ENCODE measurements at places on chromosomes 1 and 21. TPM values are rescaled to one million over a fixed set of nuclear protein-coding genes. Genes with fewer than 3 reads are reported as not detected.

Gene FNDC5
- polyA plus RNA-seq = 0.77 TPM

Gene ALG14
- 6.8 TPM for polyA plus RNA-seq

Gene IVL
- not detected for polyA plus RNA-seq

Gene MAP10
- polyA plus RNA-seq = 1.4 TPM

Gene JMJD4
- polyA plus RNA-seq = 28.0 TPM

Gene UBIAD1
- 31.4 TPM for polyA plus RNA-seq

DNA sequence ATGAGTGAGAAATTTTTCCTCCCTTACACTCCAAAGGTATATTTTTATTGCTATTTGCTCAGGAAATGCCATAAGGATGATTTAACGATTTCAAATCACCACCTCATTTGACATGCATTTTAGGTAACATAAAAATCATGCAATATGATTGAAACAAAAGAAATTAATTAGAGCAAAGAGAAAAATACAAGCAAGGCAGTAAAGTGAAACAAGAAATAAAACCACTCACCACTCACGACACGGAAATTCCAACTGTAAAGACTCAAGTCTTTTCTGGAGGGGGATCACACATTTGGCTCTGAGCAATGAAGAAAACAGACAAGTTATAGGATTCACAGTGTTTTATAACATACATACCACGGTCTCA, 86.8 kb upstream of the ARHGAP29 start:
- no peak for DNase-seq

DNA sequence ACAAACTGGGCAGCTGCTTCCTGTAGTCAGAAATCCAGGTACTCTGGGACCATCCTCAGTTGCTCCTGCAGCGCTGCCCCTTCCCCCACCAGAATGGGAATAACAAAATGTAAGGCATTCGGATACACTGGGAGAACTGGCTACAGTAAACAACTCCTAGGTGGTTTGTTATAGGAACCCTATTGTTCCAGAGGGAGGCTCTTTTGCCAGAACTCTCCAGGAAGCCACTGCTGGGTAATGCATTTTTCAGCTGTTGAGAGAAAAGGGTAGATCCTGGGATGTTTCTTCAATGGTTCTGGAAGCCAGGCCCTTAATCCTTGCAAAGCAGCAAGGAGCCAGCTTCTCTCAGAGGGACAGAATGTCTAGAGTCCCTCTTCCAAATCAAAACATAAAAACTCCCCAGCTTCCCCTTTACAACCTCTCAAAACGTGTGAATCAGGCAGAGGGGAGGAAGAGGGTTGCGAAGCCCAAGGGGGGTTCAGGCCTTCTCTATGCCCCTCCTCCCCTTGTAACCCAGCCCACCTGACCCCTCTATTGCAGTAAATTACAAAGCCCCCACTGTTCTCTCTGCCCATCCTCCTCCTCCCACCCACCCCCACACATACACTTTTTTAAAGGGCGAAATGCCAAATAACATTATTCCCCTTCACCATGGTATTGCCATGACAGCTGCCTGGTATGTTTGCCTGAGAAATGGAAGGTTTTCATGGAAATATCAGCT, 29.1 kb downstream of the PLPP3 start:
- DNase-seq = no peak

DNA sequence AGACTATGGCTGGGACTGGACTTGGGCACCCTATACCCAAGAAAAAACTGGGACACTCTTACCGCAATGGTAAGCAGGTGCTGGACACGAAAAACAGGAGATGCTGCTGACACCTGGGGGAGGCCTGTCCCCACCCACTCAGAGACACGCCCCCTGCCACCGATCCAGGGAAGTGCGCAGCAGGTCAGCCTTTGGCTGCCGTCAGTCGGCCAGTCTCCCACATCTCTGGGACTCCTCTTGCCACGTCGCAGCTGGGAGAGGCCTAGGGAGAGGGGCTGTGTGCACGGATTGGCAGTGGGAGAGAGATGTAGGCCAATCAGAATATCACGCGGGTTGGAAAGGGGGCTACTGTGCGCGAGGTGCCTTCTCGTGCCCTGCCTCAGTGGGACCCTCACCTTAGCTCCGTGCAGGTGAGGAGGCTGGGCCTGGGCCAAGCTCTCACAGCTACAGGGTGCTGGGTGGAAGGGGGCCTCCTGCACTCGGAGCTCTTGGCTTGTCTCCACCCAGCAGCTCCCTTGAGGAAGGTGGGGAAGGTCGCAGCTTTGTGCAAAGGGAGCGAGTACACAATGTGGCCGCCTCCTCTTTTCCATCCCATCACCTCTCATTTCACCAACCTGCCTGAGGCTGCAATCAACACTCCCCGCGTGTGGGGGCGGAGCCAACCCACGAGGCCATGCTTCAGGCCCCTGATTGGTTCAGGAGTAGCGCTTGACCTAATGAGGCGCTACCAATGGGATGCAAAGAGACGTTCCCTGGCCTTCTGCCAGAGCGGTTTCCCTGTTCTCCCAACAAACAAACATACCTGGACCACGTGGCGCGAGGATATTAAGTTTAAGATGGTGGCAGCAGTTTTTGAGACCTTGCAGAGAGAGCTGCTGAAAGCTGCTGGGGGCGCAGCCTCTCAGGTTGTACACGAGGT, 25.7 kb upstream of the LDLRAP1 start:
- DNase-seq = no peak

- no peak for DNase-seq
These were observed 26.4 kb downstream of the KIF26B start for GRCh38 chr1:245181158-245181517.

DNA sequence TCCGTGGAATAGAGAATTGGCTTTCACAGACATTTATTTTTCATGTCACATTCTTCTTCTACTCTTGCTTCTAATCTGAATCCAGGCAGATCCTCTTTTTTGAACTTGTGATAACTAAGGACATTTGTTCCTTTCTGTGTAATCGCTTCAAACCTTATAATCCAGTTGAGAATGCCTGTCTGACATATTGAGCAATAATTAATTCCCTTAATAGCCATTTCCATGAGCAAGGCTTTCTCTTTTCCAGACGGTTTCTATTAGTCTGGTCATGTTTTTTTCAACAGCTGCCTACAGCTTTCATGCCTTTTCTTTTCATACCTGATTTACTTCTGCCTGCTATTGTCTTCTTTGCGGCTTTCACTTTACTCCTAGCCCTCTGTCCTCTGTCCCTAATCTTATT, 163.4 kb downstream of the CYYR1 start:
- no peak for DNase-seq

GRCh38 chr1:8365661-8366362, 47.9 kb downstream of the SLC45A1 start:
- no peak for DNase-seq

- DNase-seq = no peak
These were observed 123.4 kb upstream of the CSF3R start for GRCh38 chr1:36605942-36606640.

- no peak for DNase-seq
These were observed 4.1 kb upstream of the GRIK1 start for GRCh38 chr21:29943885-29944284.

DNA sequence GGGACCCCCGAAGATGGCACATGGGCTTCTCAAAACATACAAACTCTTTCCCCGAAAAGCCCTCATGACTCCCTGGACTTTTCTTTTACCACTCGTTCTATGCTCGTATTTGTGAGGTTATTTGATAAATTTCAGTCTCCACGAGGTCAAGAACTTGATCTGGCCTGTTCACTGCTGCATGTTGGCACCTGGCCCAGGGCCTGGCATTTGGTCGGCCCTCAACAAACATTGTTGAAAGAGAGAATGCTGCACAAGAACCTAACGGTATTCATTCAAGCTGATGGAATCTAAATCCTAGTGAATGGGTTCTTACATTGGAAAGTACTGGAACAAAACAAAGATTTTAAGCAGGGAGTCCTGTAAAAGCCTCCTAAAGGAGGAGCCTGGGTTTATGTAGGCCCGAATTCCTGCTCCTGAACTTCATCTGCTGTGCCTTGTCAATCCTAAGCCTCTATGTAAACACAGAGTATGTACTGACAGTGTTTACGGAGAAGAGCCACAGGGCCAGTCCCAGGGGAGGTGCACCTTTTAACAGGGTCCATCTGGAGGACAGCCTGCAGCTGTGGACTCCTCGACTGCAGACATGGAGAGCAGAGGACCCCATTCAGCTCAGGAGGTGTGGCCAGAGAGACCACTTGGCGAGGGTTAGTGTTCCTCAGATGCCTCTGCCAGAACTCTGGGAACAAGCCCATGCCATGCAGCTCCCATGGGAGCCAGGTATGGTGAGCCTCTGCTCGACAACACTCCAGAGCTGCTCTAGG, 46.9 kb downstream of the L1TD1 start:
- DNase-seq = no peak

DNA sequence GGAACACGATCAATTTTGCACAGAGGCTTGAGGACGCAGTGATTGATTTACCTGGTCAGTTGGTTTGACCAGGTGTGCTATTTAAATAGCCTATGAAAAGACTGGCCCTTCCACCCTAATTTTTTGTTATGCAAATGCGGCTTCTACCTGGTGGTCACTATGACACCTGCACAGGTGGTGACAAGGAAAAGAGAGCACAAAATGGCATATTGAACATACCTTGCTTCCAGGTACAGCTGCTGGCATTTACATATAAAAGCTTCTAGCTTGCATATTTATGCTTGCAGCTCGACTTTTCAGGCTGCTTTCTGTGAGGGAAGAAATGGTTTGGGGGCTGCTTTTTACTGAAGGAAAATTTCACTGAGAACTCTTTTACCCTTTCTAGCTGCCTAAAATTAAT, 15.3 kb upstream of the FMO4 start:
- no peak for DNase-seq

GRCh38 chr1:208601561-208601960, 357.4 kb upstream of the PLXNA2 start:
- no peak for DNase-seq

Measured in CD8-positive, alpha-beta memory T cell (primary cell).